Hematopoietic multipotent progenitor cell treated with erythropoietin and hydrocortisone succinate and interleukin-3 and kit ligand, for 4 days (in vitro differentiated cells): ENCODE measurements at places on chromosomes 6 and 20.

- DNase-seq, result peak; percentile 60
These were observed 18.4 kb downstream of the LAMA4 start for GRCh38 chr6:112235956-112236355.

DNA sequence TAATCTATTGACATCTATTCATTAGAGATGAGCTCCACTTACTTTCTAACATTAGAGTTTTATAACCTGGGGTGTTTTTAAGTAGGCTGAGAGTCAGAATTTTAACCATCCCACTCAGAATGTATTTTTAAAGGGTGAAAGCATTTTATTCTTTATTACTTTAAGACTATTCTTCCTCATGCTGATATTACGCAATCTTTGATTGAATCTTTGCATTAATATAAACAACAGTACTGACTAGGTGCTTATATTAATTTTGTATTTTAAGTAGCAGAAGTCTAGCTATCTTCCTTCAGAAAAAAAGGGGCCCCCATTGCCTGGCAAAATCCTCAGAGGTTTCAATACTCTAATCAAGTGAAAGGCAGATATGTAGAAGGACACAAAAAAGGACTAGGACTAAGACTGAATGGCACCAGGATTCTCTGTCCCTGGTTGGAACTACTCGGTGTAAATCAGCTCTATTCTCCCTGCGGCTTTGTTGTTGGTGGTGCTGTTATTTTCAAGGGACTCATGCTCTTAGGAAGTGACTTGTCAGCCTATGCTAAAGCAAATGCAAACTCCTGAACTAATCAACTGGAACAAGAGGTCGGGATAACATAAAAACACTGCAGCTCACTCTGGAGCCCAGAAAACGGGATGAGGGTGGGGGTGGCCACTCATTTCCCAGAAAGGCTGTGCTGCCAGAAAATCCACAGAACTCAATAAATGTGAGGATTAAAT, 1324.4 kb downstream of the GRIK2 start:
- no peak for DNase-seq

GRCh38 chr20:60428651-60429050, 470.4 kb downstream of the CDH26 start:
- no peak for DNase-seq

GRCh38 chr6:4703382-4703781, 72.8 kb upstream of the CDYL start:
- no peak for DNase-seq

DNA sequence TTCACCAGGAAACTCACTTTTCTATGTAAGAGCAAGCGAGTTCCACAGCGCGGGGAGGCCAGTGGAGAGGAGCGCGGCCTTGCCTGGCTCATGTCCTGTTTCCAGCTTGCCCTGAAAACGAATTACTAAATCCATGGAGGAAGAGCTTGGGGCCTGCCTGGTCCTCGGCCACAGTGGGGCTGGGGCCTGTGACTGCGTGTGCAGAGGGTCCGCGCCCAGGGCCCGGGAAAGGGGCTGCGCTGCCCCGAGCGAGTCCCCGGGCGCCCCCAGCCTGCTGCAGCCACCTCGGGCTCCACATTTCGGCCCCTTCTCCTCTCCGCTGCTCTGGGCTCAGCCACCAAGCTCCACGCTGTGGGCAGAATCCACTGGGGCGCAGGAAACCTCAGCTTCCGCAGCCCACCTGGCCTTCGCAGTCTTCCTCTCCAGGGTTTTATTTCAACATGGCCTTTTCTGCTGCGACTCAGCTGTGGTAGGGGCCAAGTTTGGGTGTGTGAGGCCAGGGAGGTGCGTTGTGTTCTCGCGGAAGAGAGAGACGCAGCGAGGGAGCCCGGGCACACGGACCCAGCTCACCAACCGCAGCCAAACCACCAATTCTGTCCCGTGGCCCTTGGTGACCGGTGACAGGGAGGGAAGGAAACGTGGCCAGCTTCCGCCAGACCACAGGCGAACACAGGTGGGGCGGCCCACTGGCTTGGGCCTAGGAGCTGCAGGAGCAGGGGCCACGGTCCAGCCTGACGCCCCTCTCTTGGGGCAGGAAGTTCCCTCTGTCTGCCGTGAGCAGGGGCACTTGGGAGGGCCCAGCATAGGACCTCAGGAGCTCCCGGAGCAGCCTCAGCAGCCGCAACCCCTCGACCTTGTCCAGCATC, 211.4 kb downstream of the ERMARD start:
- DNase-seq, result no peak

GRCh38 chr20:8532169-8532568, 400.1 kb downstream of the PLCB1 start:
- no peak for DNase-seq

DNA sequence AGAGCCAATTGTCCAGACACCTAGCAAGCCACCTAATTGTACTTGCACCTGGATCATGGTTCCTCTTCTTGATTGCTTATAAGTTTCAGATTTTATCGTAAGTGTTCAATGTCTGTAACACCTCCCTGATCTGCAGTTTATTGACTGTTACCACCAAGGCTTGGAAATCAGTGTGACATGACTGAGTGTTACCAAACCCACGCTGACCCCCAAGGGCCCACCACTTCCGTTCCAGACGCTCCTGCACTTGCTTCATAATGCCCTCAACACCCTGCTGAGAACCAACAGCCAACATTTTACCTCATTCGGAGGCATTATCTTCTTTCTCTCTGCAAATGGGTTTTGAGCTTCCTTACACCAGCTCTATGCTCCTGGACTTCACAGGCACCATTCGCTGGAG, 6.3 kb downstream of the CCR6 start:
- no peak for DNase-seq

DNA sequence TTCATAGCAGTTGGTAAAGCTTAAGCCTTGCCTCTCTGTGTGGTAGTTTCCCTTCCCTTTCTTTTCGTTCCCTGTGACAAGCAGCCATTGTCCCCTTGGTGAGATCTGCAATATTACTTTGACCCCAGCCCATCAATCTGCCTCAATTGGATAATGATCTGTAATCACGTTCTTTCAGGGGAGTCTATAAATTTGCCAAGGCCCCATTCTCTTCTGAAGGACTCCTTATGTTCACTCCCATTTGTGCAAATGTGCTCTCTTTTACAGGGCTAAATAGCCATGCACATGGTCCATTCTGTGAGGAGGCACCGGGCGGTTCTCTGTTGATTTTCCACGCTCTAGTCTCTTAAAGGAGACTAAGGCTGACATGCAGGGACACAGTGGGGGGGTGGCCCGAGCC, 660.4 kb upstream of the SLC35B3 start:
- no peak for DNase-seq

GRCh38 chr6:43435682-43436437, 8.5 kb downstream of the ABCC10 start:
- DNase-seq, result no peak

GRCh38 chr20:58748618-58749017, 56.0 kb downstream of the NPEPL1 start:
- DNase-seq, result no peak

- DNase-seq, result no peak
These were observed 751.5 kb downstream of the CBLN4 start for GRCh38 chr20:55253781-55254180.

DNA sequence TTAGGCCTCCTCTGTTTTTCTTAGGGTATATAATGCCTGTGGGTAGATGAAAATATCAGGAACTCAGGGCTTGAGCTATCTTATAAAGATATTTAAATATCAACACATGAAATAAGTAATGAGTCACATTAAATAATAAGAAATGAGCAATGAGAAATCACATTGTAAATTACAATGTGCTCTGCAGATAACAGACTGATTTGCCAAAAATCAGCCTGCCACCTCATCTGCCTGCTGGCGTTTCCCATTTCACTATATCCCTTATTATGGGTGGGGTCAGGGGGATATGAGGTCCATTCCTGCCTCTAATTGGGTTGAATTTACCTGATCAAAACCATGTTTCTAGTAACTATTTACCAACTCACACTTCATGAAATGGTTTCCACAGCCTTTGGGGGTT, 335.2 kb downstream of the CDC5L start:
- DNase-seq, result no peak

- DNase-seq, result no peak
These were observed 210.9 kb upstream of the CST7 start for GRCh38 chr20:24738058-24738775.

- DNase-seq, result peak; percentile 57
These were observed 862 bp downstream of the C20orf96 start for GRCh38 chr20:289693-290083.

GRCh38 chr20:57449398-57450354, 58.5 kb downstream of the RBM38 start:
- DNase-seq, result no peak

DNA sequence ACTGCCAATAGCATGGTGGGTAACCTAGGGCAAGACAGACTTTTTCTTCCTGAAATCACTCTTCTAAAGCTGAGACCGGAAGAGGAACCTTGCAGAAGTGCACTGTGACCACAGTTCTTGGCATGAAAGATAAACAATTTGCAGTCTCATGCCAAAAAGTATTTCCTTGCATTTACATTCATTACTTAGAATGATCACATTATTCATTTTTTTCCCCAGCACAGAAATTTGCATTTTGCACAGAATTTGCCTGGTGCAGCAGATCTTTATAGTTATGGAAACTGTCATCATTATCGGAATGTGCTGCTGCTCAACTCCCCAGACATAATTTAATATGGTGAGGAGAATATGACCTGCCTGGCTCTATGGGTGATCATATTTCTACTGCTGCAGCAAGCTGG, 42.2 kb upstream of the EDN3 start:
- DNase-seq, result peak; percentile 94

DNA sequence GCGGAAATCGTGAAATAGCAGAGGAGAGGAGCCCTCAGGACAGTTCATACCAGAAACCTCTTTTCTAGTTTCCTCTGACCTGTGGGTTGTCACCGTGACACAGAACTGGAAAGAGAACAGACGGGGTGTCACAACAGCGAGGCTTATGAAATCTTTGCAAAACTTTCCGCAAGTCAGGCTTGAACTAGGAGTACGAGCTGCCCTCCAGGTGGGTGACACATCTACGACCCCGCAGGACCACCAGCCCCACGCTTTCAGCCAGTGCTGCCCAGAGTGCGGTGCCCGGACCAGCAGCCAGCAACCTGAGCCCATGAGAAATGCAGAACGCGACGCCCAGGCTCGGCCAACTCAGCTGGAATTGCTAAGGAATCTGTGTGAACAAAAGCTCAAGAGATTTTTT, 30.8 kb downstream of the WRNIP1 start:
- peak; percentile 71 for DNase-seq

DNA sequence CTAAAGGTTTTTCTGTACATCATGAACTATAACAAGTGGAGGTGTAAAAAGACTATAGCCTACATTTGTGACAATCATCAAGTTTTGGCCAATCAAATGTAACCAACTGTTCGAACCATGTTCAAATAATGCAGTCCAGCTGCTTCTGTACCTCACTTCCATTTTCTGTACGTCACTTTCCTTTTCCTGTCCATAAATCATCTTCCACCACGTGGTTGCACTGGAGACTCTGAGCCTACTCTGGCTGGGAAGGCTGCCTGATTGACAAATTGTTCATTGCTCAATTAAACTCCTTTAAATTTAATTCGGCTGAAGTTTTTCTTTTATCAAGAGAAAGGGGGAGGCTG, 270.4 kb upstream of the JARID2 start:
- peak; percentile 66 for DNase-seq
